Bronchial smooth muscle cell (primary cell): ENCODE measurements at places on chromosomes 2 and 18. TPM values are rescaled to one million over a fixed set of nuclear protein-coding genes. Genes with fewer than 3 reads are reported as not detected.

The ONECUT2 gene
- total RNA-seq: under 0.01 TPM in 1 of 2 replicates, not detected in the other

The CDK5R2 gene
- total RNA-seq: not detected in 2 replicates

The SERPINB3 gene
- 0.09 TPM in 1 of 2 replicates, not detected in the other for total RNA-seq

The SOCS6 gene
- total RNA-seq: 20.8 and 29.9 TPM in 2 replicates

The CROCC2 gene
- total RNA-seq: 0.26 and 0.63 TPM in 2 replicates

The TRIP12 gene
- 228 and 276 TPM in 2 replicates for total RNA-seq

The TOGARAM2 gene
- 0.09 and 0.47 TPM in 2 replicates for total RNA-seq

The CTDSP1 gene
- total RNA-seq: 45.2 and 51.8 TPM in 2 replicates

The MOCOS gene
- 2.2 and 4.3 TPM in 2 replicates for total RNA-seq

The HRH4 gene
- under 0.01 TPM in 1 of 2 replicates, not detected in the other for total RNA-seq

The CD8B gene
- total RNA-seq: not detected in 2 replicates
